Renal pelvis (tissue), 12 donors: ENCODE measurements at places on chromosomes 3 and 15. TPM values are rescaled to one million over a fixed set of nuclear protein-coding genes. Genes with fewer than 3 reads are reported as not detected.

- no peak for DNase-seq
Measured at GRCh38 chr15:56943403-56943802, 25.0 kb downstream of the TCF12 start.

Gene BUB1B
- 29.3 TPM for polyA plus RNA-seq

GRCh38 chr15:89198934-89199333 is 22.4 kb downstream of the RLBP1 start:
- DNase-seq = no peak

DNA sequence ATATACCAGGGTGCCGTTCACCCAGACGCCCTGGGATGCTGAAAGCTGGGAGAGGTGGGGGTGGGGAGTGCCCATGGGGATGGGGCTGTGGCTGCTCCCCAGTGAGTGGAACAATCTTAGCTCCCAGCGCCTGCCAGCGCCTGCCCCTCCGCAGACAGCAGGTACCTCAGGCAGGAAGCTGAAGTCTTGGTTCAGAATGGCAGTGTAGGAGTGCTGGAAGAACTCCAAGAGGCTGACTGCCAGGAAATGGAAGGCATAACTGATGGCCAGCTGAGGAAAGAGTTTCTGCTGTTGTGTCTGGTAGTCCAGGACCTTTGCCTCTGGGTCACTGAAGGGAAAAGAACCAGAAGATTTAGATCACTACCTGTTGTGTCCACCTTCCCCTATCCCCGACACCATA is 8.4 kb downstream of the ACOX2 start:
- DNase-seq = no peak

DNA sequence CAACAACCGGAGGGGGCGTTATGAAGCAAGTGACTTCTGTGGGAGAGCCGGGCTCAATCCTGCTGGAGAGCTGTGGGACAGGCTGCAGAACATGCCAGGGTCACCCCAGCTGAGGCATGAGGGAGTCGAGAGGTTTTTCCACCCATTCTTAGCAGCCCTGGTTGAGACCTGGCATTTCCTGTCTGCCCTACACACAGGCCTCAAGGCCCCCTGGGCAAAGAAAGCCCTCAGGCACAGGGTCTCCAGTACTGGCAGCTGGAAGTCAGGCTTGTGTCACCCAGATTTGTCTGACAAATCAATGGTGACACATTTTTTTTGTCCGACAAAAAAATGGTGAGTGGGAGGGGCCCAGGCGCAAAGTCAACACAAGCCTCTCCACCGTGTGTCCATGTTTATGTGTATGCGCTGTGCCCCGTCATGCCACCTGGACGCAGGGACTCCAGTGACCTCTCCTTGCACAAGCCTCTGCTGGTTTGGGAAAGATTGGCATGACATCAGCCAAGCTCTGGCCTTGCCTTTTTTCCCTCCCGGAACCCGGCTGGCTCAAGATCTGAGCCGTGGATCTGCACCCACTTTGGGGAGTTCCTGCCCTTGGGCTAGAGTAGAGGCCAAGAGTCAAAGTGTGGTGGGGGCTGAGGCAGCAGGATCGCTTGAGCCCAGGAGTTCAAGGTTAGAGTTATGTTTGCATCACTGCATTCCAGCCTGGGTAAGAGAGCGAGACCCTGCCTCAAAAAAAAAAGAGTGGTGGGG is 20.8 kb upstream of the ALAS1 start:
- no peak for DNase-seq
